ENCODE measurements at places on chromosomes 7 and 10. TPM values are rescaled to one million over a fixed set of nuclear protein-coding genes. Genes with fewer than 3 reads are reported as not detected.

- DNase-seq, result no peak
Observed at GRCh38 chr10:33652870-33653269, 318.4 kb upstream of the NRP1 start.

GRCh38 chr10:127243490-127244272 is 47.3 kb upstream of the INSYN2A start:
- DNase-seq, result no peak

GRCh38 chr7:151231080-151231479 is 1.2 kb upstream of the CHPF2 start:
- DNase-seq, result no peak

DNA sequence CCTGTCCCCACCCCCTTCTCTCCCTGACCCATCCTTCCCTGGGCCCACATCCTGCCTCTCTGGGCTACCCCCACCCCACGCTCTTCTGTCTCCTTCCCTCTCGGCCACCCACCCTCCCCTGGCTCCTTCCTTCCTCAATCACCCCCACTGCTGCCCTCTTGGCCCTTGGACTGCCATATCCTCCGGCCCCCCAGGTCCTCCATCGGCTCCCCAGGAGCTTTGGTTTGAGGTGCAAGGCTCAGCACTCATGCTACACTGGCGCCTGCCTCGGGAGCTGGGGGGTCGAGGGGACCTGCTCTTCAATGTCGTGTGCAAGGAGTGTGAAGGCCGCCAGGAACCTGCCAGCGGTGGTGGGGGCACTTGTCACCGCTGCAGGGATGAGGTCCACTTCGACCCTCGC is 10.9 kb downstream of the EPHB6 start:
- no peak for DNase-seq

GRCh38 chr7:108660465-108660864 is 90.8 kb downstream of the DNAJB9 start:
- no peak for DNase-seq

GRCh38 chr10:44385026-44385695 is at the start of gene CXCL12:
TSS of gene CXCL12 (minus strand) at chr10:44385097. CDS start at chr10:44385005, 92 bp downstream.
- peak; percentile 54 for DNase-seq

The ITPRID1 gene
- total RNA-seq, result not detected

The INA gene
- not detected for total RNA-seq

The ERVW-1 gene
- total RNA-seq, result not detected

The ARL5B gene
- total RNA-seq, result 11.4 TPM

The ACTL6B gene
- total RNA-seq, result not detected

The SCART1 gene
- total RNA-seq, result 0.94 TPM
